ENCODE measurements at places on chromosomes 6 and 20.

- DNase-seq = no peak
Observed at GRCh38 chr6:170497841-170498301, 55.2 kb downstream of the PSMB1 start.

DNA sequence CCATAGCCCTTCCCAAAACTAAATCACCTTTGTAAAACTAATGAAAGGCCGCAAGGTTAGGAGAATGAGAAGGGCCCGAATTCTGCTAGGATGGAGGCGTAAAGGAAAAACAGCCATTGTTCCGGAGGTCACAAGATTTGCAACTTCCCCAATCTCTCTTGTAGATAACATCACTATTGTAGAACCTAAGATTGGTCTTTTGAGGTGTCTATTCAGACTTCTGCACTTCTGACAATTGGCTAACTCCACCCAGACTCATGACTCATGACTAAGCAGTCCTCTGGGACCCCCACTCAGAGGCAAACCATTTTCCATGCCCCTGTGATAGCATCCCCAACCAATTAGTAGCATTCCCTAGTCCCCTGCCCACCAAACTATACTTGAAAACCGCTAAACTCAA is 210.5 kb upstream of the SHLD1 start:
- DNase-seq = no peak

- no peak for DNase-seq
Observed at GRCh38 chr6:148968771-148969602, 222.2 kb downstream of the UST start.

DNA sequence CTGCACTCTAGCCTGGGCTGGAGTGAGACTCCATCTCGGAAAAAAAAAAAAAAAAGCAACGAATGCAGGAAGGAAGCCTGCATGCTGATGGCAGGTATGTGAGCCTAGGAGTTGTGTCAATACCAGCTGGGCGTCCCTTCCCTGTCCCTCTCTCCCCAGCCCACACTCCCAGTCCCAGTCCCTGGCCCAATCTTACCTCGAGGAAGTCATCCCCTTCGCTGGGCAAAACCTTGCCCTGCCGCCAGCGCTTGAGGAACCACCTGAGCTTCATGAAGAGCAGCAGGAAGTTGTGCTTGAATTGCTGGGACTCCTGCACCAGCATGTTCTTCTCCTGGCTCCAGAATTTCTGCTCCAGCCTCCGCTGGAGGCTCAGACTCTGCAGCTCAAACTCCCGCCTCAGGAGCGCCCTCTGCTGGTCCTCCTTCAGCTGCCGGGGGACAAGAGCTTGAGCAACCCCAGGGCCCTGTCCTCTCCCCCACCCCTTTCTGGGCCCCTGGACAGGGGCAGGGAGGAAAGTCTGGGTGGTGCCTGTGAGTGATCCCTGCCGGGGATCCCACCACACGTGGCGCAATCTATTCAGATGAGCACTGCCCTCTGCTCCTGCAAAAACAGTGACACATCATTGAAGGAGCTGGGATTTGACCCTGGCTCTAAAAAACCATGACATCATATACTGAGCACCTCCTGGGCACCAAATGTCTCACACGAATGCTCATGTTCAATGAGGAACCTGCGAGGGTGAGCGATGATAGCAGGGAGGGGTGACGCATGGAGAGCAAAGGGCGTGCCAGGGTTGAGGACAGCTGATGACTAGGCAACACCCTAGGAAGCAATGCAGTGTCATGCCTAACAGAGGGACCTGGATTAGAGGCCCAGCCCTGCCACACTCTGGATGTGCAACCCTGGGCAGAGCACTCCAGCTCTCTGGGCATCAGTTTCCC is 35.0 kb upstream of the DSN1 start:
- peak; percentile 81 for DNase-seq

- DNase-seq = no peak
Observed at GRCh38 chr6:16849280-16849987, 88.2 kb upstream of the ATXN1 start.

- no peak for DNase-seq
Observed at GRCh38 chr6:136703331-136703865, 88.9 kb downstream of the MAP3K5 start.

DNA sequence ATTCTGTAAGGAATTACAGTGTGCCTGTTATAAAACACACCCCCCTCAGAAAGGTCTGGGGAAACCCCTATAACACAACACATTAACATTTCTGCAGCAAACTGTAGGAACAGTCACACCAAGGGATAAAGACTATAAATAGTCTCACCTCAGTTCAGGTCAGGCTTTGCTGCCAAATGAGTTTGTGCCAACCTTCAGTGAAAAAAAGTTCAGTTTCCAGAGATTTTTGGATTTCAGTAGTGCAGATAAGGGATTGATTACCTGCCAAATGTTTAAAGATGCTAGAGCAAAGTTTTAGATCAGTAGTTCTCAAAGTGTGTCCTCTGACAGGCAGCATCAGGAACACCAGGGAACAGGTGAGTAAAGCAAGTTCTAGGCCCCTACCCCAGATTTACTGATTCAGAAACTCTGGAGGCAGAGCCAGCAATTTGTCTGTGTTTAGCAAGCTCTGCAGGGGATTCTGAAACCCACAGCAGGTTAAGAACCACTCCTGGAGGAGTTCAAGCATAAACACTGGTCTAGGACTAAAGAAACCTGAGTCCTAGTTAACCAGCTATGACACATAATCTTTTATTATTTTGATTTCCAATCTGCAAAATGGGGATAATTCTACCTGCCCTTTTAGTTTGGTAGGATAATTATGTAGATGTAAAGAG is 111.0 kb downstream of the RCAN2 start:
- DNase-seq = no peak

DNA sequence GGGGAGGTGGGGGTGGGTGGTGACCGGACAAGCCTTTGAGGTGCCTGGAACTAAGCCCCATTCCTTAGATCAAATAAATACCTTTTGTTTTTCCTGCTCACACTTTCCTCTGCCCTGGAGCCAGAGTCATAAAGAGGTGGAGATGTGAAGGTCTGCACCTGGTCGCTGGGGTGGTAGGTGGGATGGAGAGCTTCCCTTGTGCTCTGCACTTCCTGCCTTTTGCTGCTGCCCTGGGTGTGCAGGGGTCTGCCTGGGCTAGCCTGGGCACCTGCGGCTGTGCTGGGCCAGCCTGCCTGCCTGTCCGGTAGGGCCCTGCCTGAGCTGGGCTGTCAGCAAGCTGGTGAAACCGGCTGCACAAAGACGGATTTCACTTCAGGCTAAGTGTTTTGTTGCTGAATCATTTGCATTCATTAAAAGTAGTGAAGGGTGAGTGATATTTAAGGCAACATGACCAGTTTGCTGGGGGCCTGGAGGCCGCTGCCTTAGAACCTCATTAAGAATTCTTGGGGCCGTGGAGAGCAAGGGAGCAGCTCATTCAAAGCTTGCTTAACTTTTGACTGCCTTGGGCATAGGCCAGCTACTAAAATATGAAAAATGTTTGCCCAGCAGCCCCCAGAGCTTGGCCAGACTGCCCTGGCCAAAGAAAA is 20.5 kb downstream of the PTK7 start:
- DNase-seq = no peak

DNA sequence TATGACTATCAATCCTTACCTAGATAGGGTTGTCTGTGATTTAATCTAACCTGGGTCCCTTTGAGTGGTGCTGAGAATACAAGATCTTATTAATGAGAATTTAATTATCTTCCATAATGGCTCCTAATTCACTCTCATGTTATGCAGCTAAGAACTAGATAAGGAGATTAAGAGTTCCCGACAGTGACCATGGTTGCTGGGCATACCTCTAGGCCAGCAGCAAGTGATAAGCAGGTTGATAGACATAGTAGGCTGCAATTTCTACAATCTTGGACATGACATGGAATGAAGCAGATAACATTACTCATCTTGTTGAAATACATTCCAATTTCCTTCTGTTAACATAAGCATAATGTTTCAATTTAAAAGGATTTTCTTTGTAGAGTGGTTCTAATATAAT is 27.1 kb downstream of the SPACA1 start:
- DNase-seq = no peak

- DNase-seq = no peak
Observed at GRCh38 chr6:12485226-12485764, 195.1 kb downstream of the EDN1 start.

DNA sequence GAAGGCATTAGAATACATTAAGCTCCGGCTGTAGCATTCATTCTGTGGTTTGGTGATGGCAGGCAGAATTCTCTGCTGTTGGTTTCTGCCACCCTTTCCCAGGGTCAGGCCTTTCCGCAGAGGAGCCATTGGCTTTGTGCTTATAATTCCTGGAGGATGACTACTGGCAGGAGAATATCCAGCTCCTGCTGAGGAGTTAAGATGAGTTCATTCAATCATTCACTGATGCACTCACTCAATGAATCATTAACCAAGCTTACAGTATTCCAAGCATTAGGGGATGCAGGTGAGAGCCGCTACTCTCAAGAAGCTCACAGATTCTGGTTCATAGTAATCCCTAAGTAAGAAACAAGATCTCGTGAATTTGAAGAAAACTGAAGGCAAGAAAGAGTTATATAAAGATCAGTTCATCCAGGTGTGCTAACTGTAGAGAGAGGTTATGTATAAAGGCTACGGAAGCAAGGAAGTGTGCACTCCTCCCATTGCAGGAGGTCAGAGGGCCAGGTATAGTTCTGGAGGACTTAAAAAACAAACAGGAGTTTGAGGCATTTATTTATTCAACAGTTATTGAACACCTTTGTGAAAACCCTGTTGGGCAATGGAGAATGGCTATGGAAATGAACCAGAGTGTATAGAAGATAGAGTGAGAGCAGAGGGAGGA is 75.5 kb downstream of the HMGN3 start:
- no peak for DNase-seq

- DNase-seq = no peak
Observed at GRCh38 chr6:33271117-33271467, 584 bp downstream of the VPS52 start.

GRCh38 chr6:29509239-29509638 is 21.5 kb upstream of the MAS1L start:
- peak; percentile 24 for DNase-seq

- DNase-seq = no peak
Observed at GRCh38 chr6:92708945-92709344, 710.4 kb downstream of the EPHA7 start.

DNA sequence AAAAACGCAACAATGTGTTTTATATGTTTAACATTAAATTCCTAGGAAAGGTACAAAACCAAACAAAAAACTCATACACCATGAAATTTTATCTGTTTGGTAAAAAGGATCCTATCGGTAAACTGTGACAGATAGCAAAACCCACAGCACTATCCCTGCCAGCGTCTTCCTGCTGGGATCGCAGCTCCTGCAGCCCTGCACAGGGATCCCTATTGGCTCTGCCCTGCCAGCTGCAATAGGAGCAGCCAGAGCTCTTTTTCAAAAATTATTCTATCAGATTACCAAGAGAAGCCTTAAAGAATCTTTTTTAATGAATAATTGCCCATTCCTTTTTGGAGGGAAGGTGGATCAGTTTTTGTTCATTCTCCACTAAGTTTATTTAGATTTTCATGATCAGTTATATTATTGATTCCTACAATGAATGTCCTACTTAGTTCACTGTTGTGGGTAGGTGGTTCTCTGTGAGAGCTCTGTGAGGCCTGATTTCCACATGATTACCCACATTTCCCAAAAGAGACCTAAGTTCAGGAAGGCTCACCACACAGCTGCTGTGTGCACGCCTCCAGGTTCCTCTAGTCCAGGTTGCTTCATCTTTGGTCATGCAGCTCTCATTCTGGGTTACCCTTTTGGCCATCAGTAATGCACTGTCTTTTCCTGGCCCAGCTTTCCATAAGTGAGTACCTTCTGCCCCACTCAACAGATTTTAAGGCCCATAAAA is 293.8 kb downstream of the FRK start:
- no peak for DNase-seq

- DNase-seq = no peak
Observed at GRCh38 chr6:89368999-89369398, 16.5 kb upstream of the UBE2J1 start.

GRCh38 chr20:20856306-20856705 is 143.9 kb upstream of the RALGAPA2 start:
- DNase-seq = no peak

GRCh38 chr6:107959392-107959791 is 1.4 kb upstream of the SEC63 start:
- DNase-seq = no peak

GRCh38 chr20:31562241-31562640 is 42.8 kb upstream of the ID1 start:
- no peak for DNase-seq

- DNase-seq = no peak
Observed at GRCh38 chr20:60765821-60766403, 486.1 kb upstream of the CDH4 start.

- DNase-seq = no peak
Observed at GRCh38 chr20:17568045-17568788, 1.7 kb upstream of the DSTN start.

DNA sequence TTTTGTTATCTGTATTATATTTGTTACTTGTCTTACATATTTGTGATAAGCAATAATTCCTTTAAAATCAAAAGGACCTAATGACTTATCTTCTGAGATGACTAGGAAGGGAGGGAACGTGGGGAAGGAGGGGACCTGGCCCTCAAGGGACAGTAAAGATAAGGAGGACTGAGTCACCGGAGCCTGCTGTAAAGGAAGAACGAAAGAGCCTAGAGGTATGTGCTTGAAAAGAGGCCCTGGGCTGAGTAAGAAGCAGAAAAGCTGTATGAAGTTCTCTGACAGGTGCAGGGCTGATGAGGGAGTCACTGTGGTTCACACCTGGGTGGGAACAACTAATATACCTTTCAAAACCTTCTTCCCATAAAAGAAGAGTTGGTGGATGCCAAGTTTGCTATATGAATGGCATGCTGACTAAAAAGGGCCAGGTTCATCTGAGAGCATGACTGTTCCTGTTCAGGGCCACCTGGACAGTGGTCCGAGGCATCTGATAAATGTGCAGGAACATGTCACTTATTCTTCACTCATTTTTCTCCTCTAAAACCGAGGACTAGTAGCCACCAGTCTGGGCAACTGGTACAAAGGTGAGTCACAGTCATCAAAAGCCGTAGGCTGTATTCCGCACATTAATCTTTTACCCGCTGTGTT is 111.3 kb downstream of the TNFAIP3 start:
- DNase-seq = no peak

- DNase-seq = no peak
Observed at GRCh38 chr6:55868771-55869479, 6.5 kb downstream of the BMP5 start.

- no peak for DNase-seq
Observed at GRCh38 chr6:4366635-4367395, 231.4 kb upstream of the ECI2 start.

DNA sequence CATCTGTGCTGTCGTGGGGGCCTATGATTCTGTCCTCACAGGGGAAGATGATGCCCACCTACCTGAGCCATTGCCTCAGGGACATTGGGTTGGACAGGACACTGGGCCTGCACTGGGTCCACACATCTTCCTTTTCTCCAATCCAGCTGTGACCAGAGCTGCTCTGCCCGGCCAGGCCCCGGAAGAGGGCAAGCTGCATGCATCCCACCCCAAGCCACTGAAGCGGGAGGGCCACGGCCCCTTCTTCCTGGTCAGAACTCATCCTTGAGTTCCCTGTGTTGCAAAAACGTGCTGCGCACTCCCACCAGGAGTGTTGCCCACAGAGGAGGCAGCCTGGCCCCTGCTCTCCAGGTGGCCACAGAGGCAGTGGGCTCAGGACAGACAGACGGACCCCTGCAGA is 38.2 kb downstream of the SPDEF start:
- no peak for DNase-seq

GRCh38 chr20:17227669-17228623 is 1.1 kb downstream of the PCSK2 start:
- DNase-seq = no peak
